SW480 (cell line): ENCODE measurements at places on chromosomes 5 and 9.

DNA sequence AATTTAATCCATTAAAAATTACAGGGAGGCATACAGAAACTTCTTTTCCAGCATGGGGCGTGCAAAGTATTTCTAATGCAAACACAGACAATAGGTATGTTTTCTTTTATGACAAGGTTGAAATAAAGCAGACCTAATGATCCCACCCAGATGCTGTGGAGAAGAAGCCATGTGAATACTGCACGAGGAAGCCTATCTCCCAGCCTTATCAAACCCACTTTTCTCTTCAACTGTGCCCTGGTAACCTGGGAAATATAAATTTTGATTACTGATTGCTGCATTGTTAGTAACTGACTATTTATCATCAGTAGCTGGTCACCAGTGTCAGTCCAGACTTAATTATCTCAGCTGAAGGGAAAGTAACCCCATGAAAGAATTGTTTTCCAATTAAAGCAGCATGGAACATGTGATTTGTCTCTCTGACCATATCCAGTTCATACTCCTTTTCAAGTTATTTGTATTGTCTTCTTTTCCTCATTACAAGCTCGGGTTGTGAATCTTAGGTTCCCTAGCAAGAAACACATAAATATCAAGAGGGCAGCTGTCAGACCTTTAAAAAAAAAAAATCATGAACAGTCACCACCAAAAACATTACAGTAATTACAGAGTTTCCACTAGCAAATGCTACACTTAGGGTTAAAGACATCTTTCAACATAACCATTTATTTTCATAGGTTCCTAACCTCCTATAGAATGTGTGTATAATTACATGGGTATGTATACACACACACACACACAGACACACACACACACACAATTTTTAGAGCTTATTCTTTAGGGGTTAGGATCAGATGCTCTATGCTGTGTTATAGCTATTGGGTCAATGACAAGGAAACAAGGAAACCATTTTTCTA lies 50.3 kb downstream of the SEMA6A start:
- DNase-seq, result no peak

- DNase-seq, result no peak
Measured at GRCh38 chr5:168710706-168711105, 131.5 kb upstream of the PANK3 start.

DNA sequence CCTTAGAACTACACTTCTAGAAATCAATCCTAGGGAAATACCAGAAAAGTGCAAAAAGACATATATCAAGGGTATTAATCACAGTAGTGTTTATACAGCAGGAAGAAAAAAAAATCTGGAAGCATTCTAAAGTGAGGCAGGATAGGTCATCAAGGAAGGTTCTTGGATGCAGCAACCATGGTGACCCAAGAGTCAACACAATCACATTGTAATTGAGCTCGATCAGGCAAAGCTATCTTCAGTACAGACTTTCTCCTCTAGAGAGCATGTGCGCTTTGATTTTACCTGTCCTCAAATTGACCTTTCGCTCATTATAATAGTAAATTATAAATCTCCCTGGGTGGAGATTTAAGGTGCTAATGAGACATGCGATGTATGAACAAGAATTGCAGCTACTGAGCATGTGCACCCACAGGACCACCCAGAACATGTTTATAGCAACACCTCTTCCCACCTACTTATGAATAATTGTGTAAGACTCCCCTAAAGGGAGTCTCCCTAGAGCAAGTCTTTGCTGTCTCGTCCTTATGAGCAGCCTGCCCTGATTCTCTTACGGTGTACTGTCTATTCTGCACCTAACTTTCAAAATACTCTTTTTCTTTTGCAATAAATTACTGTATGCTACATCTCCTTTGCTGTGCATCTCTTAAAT lies 297.7 kb downstream of the ATPSCKMT start:
- no peak for DNase-seq

DNA sequence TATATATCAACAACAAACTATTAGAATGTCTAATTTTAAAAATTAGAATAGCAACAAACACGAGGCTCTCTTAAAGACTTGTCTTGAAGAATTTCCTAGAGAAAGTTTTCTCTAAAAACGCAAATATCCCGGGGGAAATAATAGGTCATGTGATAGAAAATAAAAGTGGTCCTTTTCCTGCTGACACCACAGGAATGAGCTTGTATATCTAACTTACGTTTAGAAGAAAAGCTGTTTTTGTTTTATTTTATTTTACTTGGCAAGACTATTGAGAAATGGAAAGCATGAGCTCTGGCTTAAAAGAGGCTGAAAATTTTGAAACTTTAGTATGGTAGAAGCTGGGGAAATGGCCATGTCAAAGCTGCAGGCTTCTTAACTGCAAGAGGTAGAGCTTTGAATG lies 465.0 kb downstream of the AGTPBP1 start:
- DNase-seq, result no peak

DNA sequence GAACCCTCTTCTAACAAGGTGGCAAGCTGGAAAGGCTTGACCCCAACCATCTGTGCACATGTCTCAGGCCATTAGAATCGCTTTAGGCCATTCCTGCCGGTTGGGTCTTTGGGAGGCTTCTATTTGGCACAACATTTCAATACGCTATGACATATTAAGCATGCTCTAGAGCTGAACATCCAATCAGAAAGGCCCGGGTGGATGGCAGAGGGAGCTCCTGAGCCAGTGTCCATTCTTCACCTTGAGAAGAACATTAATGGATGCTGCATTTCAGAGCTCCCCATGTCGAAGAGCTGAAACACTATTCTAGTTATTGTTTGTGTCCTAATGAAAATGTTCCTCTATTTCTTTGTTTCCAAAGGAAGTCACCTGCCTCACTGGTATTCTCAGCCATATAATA lies 12.8 kb downstream of the SPATA9 start:
- DNase-seq, result no peak

GRCh38 chr5:138996120-138996519 lies 121.0 kb upstream of the LRRTM2 start:
- no peak for DNase-seq

GRCh38 chr9:130484362-130485072 lies 39.8 kb downstream of the ASS1 start:
- DNase-seq, result no peak

GRCh38 chr5:158163451-158164295 lies 304.7 kb upstream of the CLINT1 start:
- no peak for DNase-seq

DNA sequence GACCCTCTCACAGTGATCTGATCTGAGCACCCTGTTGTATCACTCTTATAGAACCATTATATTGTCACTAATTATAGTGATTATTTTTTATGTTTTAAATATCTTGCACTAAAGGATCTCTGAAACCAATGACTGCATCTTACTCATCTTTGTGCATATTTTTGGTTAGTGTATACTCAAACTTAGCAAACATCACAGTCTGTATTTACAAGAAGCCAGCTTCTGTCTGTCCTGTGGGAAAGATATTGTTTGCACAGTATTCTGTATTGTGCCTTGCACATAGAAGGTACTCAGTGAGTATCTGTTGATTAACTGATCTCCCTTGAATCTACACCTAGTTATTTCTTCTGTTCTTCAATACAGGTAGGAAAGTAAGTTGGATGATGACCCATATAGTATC lies 131.5 kb downstream of the PAM start:
- DNase-seq, result no peak

- no peak for DNase-seq
Measured at GRCh38 chr9:426976-427375, 212.3 kb downstream of the DOCK8 start.

- DNase-seq, result no peak
Measured at GRCh38 chr5:6803981-6804550, 90.8 kb downstream of the TENT4A start.

- peak; percentile 10 for DNase-seq
Measured at GRCh38 chr5:179986328-179986727, 78.6 kb upstream of the TBC1D9B start.

- no peak for DNase-seq
Measured at GRCh38 chr5:153816870-153817269, 221.8 kb downstream of the FAM114A2 start.

- DNase-seq, result no peak
Measured at GRCh38 chr9:92618633-92619225, 51.2 kb downstream of the IPPK start.

GRCh38 chr9:136239135-136239982 lies 6.3 kb downstream of the QSOX2 start:
- DNase-seq, result no peak

GRCh38 chr9:1077616-1078015 lies 27.5 kb downstream of the DMRT2 start:
- DNase-seq, result no peak
